Transverse colon (tissue), 4 donors: ENCODE measurements at places on chromosomes 6 and 20. TPM values are rescaled to one million over a fixed set of nuclear protein-coding genes. Genes with fewer than 3 reads are reported as not detected.

DNA sequence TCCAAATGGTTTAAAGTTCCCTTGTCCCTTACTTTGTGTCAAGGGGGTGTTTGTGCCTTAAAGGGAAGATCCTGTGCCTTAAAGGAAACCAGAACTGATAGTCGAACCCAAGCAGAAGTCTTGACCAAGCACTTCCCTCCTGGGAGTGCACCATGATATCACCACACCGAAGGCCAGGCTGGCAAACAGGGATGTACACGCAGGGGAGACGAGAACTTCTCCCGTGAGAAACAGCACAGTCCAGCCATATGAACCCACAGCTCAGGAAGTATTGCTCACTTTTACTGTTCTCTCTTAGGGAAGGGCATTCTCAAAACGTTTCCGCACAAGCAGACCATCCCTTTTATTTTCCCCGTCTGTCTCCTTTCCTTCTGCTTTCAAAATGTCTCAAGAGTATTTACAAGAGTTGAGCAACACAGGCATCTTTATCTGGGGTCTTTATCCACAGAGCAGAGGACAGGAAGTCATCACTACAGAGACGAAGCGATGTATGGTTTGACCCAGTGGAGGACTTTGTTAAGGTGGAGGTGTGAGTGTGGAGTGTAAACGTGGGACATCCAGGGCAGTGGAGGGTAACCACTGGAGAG, 12.8 kb upstream of the SERPINB1 start:
- no peak for DNase-seq
- H3K4me3 ChIP-seq = peak overlapping the region; percentile 46
- no peaks in the 10 kb centered on the region for H3K27me3 ChIP-seq
- H3K4me1 ChIP-seq = peaks cover 31% of the 10 kb centered on the region
- no peaks in the 10 kb centered on the region for H3K36me3 ChIP-seq

GRCh38 chr6:124123617-124124209, 320.0 kb downstream of the NKAIN2 start:
- H3K4me1 ChIP-seq = no peaks in the 10 kb centered on the region
- H3K36me3 ChIP-seq = no peaks in the 10 kb centered on the region
- no peak overlapping the region for H3K4me3 ChIP-seq
- DNase-seq = no peak
- no peaks in the 10 kb centered on the region for H3K27me3 ChIP-seq

GRM1 gene
- total RNA-seq = not detected

LKAAEAR1 gene
- total RNA-seq = not detected

LY6G6D gene
- not detected for total RNA-seq
